ENCODE measurements at places on chromosomes 4 and X. TPM values are rescaled to one million over a fixed set of nuclear protein-coding genes. Genes with fewer than 3 reads are reported as not detected.

XK gene
- total RNA-seq: 0.17 TPM

TEX11 gene
- under 0.01 TPM for total RNA-seq

NAA11 gene
- total RNA-seq: not detected

TREX2 gene
- 1.8 TPM for total RNA-seq

EXOC1L gene
- not detected for total RNA-seq

SPANXC gene
- total RNA-seq: not detected

CXCL3 gene
- 2.5 TPM for total RNA-seq

TXK gene
- 0.66 TPM for total RNA-seq

PPBP gene
- not detected for total RNA-seq

CORIN gene
- total RNA-seq: under 0.01 TPM

F8A3 gene
- total RNA-seq: 0.99 TPM
